IMR-90 (cell line): ENCODE measurements at places on chromosomes 6 and 20. TPM values are rescaled to one million over a fixed set of nuclear protein-coding genes. Genes with fewer than 3 reads are reported as not detected.

The CBLN4 gene
- not detected in 2 replicates for polyA plus RNA-seq

The DEFB126 gene
- not detected in 2 replicates for polyA plus RNA-seq

The NMBR gene
- not detected in 2 replicates for polyA plus RNA-seq

The SIGLEC1 gene
- polyA plus RNA-seq: not detected in 2 replicates

The RAET1L gene
- polyA plus RNA-seq: not detected in 2 replicates
